ENCODE measurements at places on chromosomes 7 and 10.

- DNase-seq: no peak
Observed at GRCh38 chr10:6074489-6075301, 12.5 kb upstream of the IL2RA start.

GRCh38 chr7:139825666-139826290 is 3.3 kb upstream of the TBXAS1 start:
- DNase-seq: no peak

- DNase-seq: no peak
Observed at GRCh38 chr10:133278577-133279265, 2.1 kb upstream of the ADAM8 start.

DNA sequence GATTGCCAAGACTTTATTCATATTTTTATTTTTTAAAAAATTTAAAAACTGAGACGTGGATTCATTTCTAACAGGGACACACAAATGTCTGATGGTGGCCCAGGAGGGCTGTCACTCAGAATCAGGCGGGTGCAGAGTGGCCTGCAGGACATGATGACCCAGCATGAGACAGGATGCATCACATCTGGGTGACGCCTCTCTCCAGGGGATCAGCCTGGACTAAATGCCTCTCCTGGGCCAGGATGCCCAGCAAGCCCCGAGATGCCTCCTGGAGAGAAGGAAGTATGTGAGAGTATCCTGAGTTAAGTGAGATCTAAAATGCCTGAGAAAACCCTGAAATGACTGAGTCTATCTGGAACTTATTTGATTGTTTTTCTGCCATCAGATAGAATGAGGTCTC is 16.9 kb upstream of the MTURN start:
- no peak for DNase-seq

DNA sequence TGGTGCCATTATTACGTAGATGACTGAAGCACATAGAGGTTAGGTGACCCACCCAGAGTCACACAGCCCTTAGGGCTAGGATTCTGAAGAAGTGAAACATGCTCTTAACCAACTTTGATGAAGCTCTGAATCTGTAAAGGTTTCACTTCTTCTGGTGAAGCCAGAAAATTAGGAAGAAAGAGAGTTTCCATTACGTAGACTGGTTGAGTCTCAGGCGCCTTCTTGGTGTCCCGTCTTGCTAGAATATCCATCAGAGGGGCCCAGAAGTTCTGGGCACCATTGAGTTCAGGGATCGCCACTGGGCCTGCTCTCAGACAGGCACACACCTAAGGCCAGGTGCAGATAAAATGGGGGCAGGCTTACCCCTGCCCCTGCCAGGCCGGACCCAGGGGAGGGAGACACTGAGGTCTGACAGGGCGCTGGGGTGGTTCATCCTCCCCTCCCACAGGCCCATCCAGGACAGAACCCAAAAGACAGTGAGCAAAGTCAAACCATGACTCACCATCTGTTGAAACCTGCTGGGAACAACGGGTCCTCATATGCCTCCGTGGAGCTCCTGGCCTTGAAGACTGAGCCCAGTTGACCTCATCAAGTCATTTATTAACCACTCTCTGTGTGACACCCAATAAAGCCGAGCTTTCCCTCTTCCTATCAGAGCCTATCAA is 33.2 kb downstream of the DRGX start:
- DNase-seq: no peak

GRCh38 chr7:120966961-120967360 is 16.4 kb downstream of the ING3 start:
- DNase-seq: no peak

DNA sequence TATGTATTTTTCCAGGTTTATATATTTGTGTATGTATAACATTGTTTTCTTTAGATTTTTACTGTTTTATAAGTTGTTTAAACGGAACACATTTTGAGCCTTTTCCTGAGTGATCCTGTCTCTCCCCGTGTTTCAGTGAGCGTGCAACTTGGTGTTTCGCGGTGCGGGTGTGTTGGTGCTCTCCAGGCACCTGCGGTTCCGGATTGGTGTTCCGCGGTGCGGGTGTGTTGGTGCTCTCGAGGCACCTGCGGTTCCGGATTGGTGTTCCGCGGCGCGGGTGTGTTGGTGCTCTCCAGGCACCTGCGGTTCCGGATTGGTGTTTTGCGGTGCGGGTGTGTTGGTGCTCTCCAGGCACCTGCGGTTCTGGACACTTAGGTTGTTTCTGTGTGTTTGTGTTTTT is 20.6 kb downstream of the DYNC2I1 start:
- DNase-seq: no peak

- no peak for DNase-seq
Observed at GRCh38 chr7:11584406-11585031, 247.5 kb downstream of the THSD7A start.

DNA sequence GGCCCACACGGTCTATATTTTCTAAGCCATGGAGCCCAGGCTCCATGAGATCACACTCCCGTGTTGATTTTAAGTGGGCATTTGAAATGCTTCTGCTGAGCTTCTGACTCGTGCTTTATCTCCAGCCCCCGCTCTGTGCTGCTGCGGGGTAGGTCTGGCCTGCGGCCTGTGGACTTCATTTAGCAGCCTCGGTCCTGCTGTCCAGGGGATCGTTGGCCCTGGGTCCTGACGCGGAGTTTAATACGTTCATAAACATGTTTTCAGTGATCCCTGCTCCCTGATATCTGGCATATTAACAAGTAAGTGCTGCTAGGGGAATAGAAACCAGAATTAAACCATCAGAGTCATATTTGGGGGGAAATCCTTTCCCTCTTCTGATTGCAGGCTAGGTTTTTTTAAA is 540.3 kb upstream of the MGMT start:
- DNase-seq: no peak

DNA sequence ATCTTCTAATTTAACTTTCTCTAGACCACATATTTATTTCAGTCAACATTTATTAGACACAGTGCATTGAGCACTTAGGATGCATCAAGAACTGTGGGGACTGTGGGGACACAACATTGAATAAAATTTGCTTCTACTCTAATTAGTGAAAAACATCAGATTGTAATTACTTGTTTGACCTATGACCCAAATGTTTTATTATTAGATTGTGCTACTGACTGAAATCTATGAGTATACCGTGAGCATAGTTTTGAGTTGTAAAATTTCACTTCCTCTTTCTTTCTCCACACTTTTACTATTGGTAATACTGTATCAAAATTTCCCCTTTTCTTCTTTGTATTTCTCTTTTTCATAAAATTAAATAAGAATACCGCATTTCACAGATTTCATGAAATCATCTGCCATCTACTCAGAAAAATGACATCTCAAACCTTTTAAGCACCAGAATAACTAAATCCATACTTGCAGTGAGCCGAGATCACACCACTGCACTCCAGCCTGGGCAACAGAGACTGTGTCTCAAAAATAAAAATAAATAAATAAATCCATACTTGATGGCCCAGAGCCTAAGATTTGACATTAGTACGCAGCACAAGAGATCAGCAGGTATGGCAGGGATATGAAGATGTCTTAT is 25.4 kb upstream of the INPP5F start:
- no peak for DNase-seq

DNA sequence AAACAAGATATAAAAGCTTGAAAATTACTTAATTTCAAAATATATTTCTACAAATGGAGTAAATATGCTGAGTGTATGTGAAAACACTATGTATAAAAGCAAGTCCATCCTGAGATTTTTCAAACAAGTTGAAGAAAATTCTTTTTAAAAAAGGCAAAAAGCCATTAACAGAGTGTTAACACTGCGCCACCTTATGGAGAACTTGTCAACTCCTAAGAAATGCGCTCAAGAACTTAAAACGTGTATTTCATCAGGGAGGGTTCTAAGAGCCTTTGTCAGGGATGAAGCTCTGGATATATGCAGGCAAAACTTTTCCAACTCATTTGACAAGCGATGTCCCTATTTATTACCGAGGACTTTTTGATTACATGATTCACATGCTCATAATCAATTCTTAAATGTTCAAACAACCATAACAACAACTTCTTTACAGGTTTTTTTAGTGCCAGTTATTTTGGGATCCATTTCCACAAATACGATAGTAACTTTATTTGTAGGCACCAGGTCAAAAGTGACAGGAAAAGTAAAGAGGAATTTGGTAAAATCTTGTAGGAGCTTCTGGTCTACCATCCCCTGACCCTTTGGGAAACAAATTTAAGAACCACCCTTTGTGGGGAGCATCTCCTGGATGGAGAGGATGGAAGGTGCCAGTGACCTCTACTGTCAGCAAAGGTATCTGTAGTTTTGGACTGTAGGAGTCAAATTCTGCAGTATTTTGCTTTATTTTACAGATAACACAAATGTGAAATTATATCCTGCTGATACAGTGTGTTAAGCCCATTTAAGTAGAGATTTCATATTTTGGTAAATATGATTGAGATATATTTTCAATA is 23.2 kb downstream of the CALCR start:
- no peak for DNase-seq

DNA sequence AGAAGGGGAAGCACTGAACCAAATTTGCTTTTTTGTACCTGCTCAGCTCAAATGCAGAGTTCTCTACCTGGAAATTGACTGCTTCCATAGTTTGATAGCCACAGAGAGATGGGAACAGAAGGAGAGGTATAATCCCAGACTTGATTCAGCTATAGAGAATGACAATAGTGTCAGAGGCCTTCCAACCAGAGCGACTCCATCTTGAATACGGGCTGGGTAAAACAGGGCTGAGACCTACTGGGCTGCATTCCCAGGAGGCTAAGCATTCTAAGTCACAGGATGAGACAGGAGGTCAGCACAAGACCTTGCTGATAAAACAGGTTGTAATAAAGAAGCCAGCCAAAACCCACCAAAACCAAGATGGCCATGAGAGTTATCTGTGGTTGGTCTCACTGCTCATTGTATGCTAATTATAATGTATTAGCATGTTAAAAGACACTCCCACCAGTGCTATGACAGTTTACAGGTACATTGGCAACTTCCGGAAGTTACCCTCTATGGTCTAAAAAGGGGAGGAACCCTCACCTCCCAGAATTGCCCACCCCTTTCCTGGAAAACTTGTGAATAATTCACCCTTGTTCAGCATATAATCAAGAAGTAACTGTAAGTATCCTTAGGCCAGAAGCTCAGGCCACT is 42.7 kb upstream of the ATRNL1 start:
- DNase-seq: no peak

GRCh38 chr7:4479367-4480039 is 202.6 kb upstream of the FOXK1 start:
- DNase-seq: no peak

GRCh38 chr7:139682136-139683013 is 95.4 kb downstream of the HIPK2 start:
- no peak for DNase-seq
